A549 (cell line): ENCODE measurements at places on chromosomes 5 and 9.

DNA sequence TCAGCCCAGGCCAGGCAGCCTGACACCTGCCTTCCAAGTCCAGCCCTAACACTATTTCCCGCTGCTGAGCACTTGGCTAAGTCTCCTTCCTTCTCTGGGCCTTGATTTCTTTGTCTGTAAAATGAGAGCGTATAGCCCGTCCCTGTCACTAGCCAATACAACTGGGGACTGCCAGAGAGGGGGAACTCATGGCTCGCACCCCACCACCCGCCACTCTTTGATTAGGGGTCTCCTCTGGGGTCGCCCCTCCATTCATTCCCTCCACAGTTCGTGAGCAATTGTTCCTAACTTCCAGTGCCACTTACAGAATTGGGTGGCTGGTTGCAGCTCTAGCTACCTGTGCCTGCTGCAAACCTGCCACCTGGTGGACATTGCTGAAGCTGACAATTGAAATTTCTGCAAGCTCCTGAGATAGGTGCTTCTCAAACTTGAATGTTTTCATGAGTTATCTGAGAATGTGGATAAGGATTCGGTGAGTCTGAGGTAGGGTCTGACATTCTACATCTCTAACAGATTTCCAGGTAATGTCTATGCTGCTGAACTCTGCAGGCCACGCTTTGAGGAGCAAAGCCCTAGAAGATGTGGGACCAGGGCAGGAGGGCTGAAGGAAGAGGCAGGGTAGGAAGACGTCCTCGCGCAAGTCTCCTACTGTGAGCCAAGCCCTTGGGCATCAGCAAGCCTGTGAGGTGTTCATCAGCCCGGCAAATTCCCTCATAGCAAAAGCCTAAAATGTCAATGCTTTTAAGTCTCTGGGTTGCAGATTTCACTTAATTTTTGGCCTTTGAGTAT lies 13.3 kb upstream of the RECK start:
- peak; percentile 60 for DNase-seq

- no peak for DNase-seq
These were observed 116.6 kb upstream of the SLC44A1 start for GRCh38 chr9:105127863-105128220.

- no peak for DNase-seq
These were observed 149.8 kb downstream of the ENTREP1 start for GRCh38 chr9:69474821-69475220.

DNA sequence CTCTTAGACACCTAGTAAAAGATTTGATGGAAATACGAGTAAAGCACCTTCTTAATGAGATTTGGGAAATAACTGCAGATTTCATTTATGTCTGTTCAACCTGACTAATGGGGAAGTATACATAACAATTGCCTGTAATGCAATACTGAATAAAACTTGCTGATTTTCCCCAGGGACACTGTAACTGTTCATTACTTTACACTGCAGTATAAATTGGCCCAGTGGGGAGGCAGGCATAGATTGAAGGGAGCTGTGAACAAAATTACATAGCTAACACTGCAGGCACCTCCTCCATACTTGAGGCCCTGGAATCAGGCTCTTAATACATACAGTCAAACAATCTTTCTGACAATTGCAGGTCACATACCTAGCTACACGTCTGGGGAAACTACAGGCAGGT lies 216.2 kb downstream of the PTPRD start:
- no peak for DNase-seq

DNA sequence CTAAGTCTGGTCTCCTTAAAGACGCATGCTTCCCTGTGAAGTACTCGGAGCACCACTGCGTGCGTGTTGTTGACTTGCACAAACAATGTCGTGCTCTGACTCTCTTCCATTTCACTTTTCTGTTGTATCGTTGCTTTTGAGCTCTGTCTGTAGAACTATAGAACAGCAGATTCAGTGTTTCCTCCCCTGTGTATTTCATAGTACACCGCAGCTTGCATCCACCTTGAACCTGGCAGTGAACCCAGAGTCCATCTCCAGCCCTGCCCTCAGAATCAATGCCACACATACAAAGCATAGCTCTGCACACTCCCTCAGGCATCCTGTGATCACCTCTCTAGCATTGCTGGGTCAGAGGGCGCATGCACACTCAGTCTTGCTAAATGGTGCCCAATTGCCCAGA lies 37.2 kb upstream of the ADAMTS2 start:
- no peak for DNase-seq

GRCh38 chr5:54403885-54404416 lies 51.5 kb upstream of the HSPB3 start:
- DNase-seq = no peak

- DNase-seq = no peak
These were observed 1.3 kb downstream of the FGF10 start for GRCh38 chr5:44387921-44388320.

GRCh38 chr5:68112658-68113057 lies 102.9 kb upstream of the PIK3R1 start:
- no peak for DNase-seq

GRCh38 chr5:37448941-37449340 lies 69.8 kb downstream of the WDR70 start:
- DNase-seq = no peak

DNA sequence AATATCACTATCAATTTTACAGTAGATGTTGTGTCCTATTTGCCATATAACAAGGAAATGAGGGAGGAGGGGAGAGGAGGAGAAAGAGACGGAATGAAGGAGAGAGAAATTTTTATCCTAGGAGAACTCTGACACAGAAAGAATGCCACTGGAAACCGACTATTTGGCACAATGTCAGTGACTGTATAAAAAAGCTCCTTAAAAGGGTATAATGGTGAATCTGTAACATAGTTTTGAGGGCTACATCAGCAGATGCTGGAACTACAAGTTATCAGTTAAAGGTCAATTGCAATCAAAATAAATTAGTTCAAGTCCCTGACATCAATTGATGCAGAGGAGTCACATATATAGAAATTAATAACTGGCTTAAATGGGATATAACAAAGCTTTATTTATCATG lies 5.7 kb downstream of the EDIL3 start:
- no peak for DNase-seq

DNA sequence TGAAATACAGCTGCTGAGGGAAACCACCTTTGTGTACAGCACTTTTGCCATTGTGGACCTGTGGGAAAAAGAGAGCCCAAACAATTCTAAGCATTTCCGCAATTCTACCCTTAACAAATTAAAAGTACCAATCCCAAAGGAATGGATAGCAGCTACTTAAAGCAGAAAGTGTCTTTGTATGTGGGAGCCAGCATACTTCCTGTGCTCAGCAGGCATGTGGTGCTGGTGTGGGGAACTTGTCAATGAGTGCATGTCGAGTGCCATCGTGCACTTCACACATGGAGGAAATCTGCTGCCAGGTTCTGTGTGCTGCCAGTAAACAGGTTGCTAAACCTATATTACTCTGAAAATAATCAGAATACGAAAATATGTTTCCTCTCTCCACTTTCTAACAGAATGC lies 399.0 kb downstream of the LRRC70 start:
- DNase-seq = no peak

DNA sequence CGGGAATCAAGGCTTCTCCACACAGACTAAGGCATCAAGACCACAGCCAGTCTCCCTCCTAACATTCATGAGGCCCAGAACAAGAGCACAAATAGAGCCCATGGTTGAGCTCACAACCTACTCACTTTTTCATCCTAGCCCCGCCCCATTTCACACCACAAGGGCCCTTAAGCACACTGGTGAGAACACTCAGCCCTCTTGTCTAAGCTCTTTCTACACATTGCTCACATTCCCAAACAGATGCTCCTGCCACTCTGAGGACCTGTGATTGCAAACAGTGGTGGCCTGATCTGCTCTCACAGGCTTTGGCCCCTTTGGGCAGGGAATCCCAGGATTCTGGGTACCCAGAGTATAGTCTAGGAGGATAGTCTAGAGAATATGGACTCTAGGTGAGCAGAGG lies 54.0 kb downstream of the FEM1C start:
- no peak for DNase-seq

DNA sequence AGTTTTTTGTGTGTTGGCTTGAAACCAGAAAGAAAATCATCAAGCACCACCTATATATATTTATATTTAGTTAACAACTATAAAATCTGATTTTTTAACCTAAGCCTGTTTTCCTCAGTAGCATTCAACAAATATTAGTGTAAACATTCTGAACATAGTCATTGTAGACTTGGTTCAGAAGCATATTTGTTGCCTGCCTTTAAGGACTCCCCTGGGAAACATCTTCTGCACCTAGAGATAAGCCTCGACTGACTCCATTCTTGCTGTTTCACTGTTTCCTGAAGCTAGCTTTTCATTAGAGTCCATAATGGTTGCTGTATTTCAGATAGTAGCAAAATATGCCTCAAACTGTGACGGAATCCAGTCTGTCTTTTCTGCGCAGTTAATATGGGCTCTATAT lies 123.5 kb downstream of the TRIO start:
- no peak for DNase-seq

DNA sequence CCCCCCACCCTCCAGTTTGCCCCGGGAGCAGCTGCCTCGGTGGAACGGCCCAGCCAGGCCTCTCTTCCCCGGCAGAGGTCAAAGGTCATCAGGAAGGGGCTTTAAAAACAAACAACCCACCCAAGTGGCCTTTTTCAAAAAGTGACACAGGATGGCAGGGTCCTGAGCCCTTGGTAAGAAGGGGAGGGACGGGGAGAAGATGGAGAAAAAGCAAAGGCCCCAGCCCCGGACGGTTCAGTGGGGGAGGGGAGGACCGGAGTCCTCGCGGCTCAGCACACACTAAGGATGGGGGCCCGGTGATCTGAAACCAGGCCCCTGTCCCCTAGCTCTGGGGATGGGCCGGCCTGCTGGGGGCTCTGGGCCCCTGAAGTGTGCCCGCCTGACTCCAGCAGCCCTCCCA lies 1.1 kb downstream of the PRRX2 start:
- DNase-seq = no peak

GRCh38 chr5:71938895-71939294 lies 168.4 kb upstream of the MAP1B start:
- peak; percentile 87 for DNase-seq

GRCh38 chr5:55219770-55220169 lies 7.3 kb downstream of the MCIDAS start:
- no peak for DNase-seq

- DNase-seq = no peak
These were observed 109.5 kb upstream of the ANKRD55 start for GRCh38 chr5:56342616-56343015.

- no peak for DNase-seq
These were observed 79.5 kb upstream of the FAM169A start for GRCh38 chr5:74945561-74946165.

GRCh38 chr5:130805648-130806047 lies 359.4 kb downstream of the HINT1 start:
- no peak for DNase-seq

- no peak for DNase-seq
These were observed 194.4 kb downstream of the EBF1 start for GRCh38 chr5:158905281-158905680.

GRCh38 chr5:52814352-52815148 lies 26.8 kb downstream of the ITGA1 start:
- DNase-seq = no peak

GRCh38 chr9:94643176-94643575 lies 3.9 kb upstream of the FBP1 start:
- no peak for DNase-seq

DNA sequence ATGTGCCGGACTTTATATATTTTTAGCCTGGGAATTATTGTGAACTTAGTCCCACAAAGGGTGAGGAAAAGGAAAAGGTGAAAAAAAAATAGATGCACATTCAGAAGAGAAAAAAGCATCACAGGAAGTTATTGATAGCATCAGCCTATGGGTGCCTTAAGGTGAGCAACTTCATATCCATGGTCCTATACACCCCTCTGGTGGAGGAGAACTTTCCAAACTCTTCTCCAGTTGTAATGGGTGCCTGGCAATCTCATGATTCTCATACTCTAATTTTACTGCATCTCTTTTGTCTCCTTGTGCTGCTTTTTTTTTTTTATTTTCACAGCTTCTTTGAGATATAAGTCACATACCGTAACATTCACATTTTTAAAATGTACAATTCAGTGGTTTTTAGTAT lies 107.4 kb downstream of the JAKMIP2 start:
- DNase-seq = no peak
